Frontal cortex (tissue), 4 donors: ENCODE measurements at places on chromosomes 5 and 9.

DNA sequence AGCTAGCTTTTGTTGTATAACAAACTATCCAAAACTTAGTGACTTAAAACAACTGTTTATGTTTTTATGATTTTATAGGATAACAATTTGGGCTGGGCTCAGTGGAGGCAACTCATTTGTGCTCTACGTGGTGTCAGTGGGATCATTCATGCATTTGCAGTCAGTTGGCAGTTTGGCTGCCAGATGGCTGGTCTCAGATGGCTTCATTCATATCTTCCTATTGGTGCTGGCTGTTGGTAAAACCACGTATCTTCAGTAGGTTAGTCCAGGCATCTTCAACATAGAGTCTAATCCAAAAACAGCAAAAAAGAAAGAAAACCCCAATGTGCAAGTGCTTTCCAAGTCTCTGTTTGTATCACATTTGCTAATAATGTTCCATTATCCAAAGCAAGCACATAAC is 51.7 kb upstream of the RIC1 start:
- no peak for DNase-seq

DNA sequence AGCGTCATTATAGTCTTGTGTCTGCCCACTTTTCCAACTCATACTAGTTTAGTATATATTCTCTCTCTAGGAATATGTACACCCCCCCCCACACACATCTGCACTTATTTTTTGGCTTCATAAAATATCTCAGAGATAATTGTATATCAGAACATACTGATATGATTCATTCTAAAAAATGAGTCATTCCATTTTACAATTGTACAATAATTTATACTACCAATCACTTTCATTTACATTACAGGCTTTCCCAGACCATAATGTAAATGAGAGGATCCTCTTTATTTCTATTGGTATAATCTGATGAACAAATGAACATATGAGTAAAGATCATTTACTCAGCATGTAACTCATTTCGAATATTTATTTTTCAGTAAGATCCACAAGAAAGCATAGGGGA is 1842.9 kb upstream of the C9orf72 start:
- DNase-seq: no peak

DNA sequence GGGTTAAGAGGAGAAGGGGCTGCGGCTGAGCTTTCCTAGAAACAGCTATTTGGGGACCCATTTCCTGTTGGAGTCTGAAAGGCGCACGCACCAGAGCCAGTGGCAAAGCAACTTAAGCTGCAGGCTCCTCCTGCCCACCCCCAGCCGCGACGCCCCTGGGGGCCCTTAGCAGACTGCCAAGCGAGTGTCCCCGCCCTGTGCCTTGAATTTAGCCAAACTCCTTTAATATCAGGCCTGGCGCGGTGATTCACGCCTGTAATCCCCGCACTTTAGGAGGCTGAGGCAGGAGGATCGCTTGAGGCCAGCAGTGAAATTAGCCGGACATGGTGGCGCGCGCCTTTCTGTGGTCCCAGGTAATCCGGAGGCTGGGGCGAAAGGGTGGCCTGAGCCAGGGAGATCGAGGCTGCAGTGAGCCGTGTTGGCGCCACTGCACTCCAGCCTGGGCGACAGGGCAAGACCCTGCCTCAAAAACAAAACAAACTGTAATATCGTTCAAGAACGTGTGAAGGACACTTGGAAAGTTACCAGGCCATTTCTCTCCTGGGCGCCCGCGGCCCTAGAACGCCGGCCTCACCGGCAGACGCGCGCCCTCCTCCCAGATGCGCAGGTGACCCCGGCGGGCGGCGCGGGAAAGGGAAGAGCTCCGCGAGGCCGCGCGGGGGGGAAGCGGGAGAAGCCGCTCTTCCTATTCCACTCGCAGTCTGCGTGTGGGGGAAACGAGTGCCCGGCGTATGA is 1.0 kb upstream of the F2R start:
- DNase-seq: no peak

- no peak for DNase-seq
These were observed 70.6 kb downstream of the GLIS3 start for GRCh38 chr9:4229252-4229651.

GRCh38 chr5:180799194-180799593 is 3.4 kb downstream of the MGAT1 start:
- DNase-seq: no peak

GRCh38 chr9:137028263-137029057 is 423 bp upstream of the ABCA2 start:
- peak; percentile 88 for DNase-seq

- no peak for DNase-seq
These were observed 212.3 kb downstream of the TRIM36 start for GRCh38 chr5:114957384-114957783.

- DNase-seq: no peak
These were observed 269.1 kb downstream of the GLIS3 start for GRCh38 chr9:4030751-4031150.

DNA sequence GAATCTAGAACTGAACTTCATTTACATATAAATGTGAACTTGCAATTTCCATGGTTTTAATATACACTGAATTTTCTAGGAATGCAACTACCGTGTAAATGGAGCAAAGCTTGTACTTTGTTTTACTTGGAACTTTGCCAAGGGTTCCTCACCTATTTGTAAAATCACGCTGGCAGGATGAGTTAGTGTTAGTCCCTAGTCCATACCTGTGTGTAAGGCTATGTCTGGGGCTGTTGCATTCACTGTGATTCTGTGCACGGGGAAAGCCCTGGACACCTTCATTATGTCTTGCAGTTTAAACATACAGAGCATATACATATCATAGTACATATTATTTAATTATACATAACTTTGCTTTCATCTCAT is 119.9 kb downstream of the PAX5 start:
- DNase-seq: no peak

DNA sequence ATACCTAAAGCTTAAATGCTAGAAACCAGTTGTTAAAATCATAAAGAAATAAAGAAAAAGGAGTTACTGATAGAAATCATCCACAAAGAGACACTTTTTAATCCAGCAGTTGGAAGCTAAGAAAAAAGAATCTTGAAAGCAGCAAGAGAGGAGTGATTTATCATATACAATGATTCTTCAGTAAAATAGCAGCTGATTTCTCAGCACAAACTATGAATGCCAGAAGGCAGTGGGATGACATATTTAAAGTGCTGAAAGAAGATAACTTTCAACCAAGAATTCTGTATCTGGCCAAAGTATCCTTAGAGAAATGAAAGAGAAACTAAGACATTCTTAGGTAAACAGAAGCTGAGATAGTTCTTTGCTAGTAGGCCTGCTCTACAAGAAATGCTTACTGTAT is 366.0 kb downstream of the HTR1A start:
- no peak for DNase-seq

- DNase-seq: no peak
These were observed 147.2 kb downstream of the C9orf50 start for GRCh38 chr9:129473523-129474244.

- no peak for DNase-seq
These were observed 39.8 kb downstream of the F2RL2 start for GRCh38 chr5:76583163-76584047.

GRCh38 chr9:37430841-37431597 is 8.5 kb downstream of the GRHPR start:
- peak; percentile 60 for DNase-seq

DNA sequence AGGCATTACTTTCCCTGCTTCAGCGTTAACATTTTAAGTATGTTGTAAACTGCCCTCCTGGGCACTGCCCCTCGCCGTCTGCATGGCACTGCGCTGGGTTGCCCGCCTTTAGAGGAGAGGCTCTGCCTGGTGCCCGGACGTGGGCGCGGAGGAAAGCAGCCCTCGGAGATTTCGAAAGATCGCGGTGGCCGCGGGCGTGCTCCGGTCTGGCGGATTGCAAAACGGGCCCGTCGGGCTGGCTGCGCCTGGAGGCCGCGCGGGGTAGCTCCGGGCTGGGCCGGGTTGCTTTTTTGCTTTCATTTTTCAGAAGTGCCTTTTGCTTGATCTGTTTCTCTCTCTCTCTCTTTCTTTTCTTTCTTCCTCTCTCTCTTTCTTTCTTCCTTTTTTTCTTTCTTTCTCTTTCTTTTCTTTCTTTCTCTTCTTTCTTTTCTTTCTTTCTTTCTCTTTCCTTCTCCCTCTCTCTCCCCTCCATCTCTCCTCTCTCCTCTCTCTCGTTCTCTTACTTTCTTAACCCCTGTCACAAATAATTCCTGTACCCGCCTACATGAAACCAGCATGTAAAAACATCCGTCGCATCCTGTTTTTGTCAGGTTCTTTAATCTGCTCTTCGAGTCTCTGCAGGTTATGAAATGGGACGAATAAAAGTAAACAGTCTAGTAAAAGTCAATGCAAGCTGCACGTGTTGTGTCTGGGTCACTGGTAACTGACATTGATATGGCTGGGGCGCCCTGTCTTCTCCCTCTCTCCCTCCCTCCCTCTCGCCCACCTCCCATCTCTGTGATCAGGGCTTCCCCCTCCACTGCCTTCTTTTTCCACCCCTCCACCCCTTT is 1.7 kb downstream of the FST start:
- DNase-seq: peak; percentile 43

- no peak for DNase-seq
These were observed 229.5 kb upstream of the NMUR2 start for GRCh38 chr5:152634586-152634985.

DNA sequence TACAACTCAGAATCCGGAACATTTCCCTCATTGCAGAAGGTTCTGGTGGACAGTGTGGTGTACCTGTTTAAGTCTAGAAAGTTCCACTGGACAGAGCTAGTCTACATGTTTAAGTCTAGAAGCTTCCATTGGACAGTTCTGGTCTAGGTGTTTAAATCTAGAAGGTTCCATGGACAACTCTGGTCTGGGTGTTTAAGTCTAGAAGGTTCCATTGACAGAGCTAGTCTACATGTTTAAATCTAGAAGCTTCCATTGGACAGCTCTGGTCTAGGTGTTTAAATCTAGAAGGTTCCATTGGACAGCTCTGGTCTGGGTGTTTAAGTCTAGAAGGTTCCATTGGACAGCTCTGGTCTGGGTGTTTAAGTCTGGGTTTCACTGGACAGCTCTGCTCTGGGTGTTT is 25.0 kb downstream of the CCDC187 start:
- no peak for DNase-seq

GRCh38 chr5:159211729-159212174 is 2.4 kb upstream of the RNF145 start:
- no peak for DNase-seq

- no peak for DNase-seq
These were observed 285.2 kb downstream of the CDH12 start for GRCh38 chr5:22567983-22568382.

DNA sequence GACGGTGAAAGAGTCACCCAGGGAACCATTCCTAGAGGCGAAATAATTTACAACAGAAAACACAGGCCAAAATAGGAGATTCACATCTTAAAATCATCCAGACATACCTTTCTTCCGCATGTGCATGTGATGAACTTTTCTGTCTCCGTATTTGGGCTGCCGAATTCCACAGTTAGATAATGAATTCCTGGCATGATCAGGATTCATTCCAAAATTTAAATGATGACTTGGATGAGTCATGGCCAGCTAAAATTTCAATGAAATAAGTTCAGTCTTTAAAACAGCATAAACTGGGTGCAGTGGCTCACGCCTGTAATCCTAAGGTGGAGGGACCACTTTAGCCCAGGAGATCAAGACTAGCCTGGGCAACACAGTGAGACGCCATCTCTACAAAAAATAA is 82.7 kb downstream of the DROSHA start:
- DNase-seq: peak; percentile 8

DNA sequence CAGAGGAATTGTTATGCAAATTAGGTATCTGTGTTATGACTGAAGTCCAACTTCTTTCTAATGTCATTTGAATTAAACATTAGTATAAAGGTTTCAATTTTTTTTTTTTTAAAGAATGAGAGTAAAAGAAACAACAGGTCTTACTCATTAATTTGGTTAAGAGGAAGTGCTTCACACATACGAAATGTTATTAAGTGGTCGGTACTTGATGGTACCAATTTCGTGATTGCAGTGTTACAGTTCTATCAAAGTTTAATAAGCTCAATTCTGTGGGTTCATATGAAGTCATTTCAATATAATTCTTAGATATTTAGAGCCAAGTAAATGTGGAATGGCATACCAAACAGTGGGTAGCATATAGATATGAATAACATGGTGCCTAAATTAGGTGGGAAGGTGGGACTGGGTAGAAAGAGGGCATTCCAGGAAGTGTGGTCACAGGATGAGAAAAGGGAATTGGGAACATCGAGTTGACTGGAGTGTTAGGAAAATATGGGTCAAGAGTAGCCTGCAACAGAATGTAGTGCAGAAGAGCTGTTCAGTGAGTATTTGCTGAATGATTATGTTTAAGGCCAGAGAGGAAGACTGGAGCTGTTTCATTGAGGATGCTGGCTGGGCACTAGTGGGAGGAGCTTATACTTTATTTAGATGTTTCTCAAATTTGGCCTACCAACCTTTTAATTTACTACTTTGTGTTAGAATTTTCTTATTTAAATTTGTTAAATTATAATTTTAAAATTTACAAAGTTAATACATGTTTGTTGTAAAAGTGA is 34.1 kb upstream of the DHFR start:
- DNase-seq: no peak

DNA sequence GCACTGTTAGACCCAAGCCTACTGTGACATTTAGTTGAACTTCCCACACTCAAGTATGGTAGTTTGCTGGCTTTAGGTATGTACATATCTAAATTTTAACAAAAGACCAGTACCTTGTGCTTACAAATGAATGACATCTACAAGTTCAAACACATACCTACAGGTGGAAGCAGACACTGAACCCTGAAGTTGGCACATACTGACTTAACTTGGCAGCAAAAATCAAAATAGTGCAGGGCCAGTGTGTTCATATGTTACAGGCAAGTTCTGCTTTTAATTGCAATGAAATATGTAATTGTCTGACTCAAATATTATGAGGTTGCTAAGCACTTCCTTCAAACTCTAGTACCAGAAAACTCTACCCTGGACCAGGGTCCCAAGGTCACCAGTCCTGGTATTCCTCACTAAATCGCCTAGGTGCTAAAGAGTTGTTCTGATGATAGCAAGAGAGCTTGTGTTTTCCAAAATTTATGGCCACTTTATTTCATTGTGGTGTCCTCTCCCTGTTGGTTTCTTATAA is 77.4 kb downstream of the MEGF10 start:
- DNase-seq: no peak

- no peak for DNase-seq
These were observed 278.9 kb downstream of the NR3C1 start for GRCh38 chr5:143124593-143124992.

DNA sequence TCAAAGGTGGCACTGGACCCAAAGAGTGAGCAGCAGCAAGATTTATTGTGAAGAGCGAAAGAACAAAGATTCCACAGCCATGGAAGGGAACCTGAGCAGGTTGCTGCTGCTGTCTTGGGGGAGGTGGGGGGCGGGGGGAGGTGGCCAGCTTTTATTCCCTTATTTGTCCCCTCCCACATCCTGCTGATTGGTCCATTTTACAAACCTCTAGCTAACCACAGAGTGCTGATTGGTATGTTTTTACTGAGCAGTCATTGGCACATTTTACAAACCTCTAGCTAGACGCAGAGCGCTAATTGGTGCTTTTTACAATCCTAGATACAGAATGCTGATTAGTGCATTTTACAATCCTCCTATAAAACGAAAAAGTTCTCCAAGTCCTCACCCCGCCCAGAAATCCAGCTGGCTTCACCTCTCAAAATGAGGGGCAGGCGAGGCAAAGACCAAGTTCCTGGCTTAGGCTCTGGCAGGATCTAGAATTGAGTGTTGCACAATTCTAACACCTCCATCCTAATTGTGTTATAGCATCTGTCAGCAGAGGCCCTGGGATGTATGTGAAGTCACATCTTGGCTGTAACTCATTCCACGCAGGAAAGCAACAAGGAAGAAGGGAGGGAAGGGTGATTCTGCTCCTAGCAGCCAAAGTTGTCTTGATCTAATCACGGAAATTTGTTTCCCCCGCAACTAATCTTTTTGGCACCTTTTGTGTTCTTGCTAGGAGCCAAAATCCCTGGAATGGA is 34.3 kb downstream of the ROR2 start:
- no peak for DNase-seq

- DNase-seq: no peak
These were observed 20.7 kb downstream of the ITGA2 start for GRCh38 chr5:53009816-53010215.
